ENCODE measurements at places on chromosomes 1 and 21.
A peak's percentile ranks its signal among the peaks of the same experiment; 100 is the strongest.

GRCh38 chr21:41786509-41786987 is 19.7 kb upstream of the RIPK4 start:
- no peak for DNase-seq

DNA sequence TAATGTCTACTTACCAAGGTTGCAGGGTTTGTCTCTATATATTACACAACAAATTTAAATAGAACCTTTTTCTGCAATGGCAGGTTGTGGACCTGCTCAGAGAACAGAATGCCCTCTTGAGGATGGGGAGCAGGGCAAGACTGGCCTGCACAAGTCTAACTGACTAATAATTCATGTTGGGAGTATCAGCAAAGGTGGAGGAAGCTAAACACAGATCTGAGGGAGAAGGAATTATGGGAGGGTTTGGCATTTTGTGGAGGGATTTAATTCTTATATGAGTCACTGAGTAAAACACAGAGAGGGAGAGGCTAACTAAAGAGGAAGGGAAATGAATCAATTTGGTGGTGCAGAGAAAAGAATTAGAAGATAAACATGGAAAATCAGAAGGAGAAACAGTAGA is 40.0 kb downstream of the CLDN17 start:
- DNase-seq: no peak

- no peak for DNase-seq
Observed at GRCh38 chr1:214719207-214719606, 116.2 kb downstream of the CENPF start.

- peak; percentile 82 for DNase-seq
Observed at GRCh38 chr1:151326619-151327222, 495 bp downstream of the PI4KB start.

GRCh38 chr1:3590139-3590763 is 21.1 kb downstream of the MEGF6 start:
- no peak for DNase-seq

- DNase-seq: no peak
Observed at GRCh38 chr1:187413405-187414169, 584.8 kb downstream of the PLA2G4A start.

GRCh38 chr1:30525971-30526651 is 197.3 kb downstream of the MATN1 start:
- no peak for DNase-seq

DNA sequence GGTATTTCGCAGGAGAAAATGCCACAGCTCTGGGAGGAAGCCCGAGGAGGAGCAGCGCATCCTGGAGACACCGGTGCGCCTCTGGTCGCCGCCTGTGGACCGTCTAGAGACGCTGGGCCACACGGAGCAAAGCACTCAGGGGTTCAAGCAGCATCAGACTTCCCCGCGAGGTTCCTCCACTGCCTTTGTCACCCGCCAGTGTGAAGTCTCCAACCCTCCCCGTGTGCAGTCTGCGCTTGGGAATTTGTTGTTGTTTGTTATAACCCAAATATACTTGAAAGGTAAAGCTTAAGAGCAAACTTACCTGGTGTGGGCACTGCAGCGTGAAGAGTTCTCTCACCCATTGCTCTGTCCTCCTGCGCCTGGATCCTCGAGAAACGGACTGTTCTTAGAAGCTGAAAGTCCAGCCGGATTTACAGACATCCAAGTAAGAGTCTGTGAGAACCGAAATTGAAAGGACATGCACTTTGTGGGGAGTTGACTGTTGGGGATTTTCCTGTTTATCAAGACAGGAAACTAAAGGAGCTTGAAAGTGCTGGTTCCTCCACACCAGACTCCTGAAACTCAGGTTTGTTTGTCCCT is at the start of gene GBP4:
Gene GBP4 (minus strand): TSS at position 452 of the 582 bp plus-strand sequence. CDS start 108 bp downstream, at position 344.
- DNase-seq: peak; percentile 38

DNA sequence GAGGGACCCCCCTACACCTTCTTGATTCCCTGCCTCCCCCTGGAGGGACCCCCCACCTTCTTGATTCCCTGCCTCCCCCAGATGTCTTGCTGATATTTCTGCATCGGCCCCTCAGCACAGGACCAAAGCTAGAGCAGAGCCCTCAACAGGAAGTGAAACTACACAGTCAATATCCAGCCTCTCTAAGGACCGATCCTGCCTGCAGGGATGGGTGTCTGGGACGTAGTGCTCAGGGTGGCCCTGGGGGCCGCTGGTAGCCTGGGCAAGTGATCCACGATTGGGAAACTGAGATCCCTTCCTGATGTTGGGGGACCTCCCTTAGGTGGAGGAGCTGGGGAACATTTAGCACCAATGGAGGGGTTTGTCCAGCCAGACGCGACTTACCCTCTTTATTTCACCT is 3.9 kb upstream of the LEFTY2 start:
- DNase-seq: peak; percentile 85

- DNase-seq: no peak
Observed at GRCh38 chr21:17435565-17436543, 77.0 kb upstream of the CXADR start.

- no peak for DNase-seq
Observed at GRCh38 chr1:67536957-67537666, 106.9 kb upstream of the SERBP1 start.

DNA sequence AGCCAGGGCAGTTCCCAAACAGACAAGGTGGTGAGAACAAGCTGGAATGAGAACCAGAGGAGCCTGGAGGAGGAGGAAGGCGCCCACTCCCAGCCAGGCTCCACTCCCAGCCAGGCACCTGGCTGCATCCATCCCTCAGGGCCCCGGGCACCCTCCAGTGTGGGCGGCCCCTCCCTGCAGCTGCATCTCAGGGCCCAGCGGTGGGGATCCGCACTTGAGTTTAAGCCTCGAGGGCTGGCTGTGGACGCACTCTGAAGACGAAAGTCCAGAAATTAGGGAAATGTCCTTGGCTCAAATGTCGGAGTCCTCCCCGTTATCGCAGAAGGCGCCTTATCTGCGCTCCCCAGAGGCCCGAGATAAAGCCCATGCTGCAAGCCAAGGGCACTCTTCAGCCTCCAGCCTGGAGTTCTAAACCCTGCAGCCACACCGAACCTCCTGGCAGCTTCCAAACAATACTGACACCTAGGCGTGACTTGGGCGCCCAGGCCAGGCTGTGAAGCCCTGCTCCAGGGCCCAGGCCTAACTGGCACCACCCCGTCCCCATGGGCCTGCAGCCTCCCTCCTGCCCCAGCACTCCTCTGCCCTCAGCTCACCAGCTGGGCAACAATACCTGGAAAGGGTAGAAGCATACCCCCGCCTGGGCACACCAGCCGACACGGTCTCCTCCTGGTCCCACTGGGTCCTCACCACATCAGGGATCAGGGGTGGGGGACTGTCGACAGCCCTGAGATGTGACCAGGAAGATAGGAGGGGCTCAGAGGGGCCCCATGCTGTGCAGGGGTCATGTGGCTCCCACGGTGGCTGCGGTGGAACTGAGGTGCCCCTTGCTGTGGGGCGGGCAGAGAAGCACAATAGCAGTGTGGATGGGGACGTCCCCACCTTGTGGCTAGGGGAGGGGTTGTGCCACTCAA is 184.8 kb upstream of the VAMP3 start:
- DNase-seq: no peak

DNA sequence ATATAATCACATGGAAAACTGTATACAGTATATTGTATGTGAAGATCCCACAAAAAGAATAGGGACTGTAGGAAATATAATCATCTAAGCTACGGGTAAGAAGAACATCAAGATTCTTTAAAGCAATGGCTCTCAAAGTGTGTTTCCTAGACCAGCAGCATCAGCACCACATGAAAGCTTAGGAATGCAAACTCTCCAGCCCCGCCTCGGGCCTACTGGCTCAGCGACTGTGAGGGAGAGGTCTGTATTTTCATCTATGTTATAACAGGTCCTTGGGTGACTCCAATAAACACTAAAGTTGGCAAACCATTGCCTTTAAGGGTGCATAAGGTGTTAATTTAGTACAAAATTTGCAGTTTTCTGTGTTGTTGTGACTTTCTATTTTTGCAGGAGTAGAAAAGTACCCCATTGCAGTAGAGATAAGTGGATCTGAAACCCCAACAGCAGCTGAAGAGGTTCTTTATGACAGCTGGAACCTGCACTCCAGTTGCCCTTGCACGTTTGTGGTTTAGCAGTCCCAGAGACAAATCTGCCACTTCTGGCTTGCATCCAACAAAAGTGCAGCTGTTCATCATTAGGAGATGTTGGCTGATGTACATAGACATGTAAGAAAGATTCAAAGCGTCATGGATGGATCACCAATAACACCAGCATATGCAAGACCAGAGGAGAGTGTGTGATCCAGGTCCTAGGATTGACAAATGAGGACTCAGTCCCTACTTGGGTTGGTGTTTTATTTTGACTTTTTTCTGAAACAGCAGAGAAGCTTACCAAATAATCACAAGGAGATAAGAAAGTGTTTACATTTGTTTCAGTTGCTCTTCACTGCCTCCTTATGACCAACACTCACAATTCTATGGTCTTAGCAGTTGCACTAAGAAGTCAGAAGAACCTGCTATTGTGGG is 15.9 kb upstream of the IFNAR1 start:
- no peak for DNase-seq

- DNase-seq: no peak
Observed at GRCh38 chr1:205343431-205344065, 13.2 kb downstream of the KLHDC8A start.

DNA sequence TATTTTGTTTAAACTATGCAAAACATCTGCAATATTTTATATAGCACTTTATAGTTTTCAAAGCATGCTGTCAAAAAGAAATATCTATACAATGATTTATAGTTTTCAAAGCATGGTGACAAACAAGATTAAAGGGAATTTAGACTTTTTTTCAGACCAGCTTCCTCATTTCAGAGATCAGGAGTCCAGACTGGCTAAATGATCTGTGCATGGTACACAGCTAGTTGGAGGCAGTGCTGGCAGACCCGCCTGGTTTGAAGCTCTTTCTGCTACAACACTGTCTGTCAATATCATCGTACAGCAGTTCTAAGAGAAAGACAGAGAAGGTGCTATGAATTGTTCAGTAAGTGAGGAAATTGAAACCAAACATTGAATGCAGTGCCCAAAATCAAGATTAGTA is 479.0 kb downstream of the PTBP2 start:
- no peak for DNase-seq

GRCh38 chr1:221643404-221644144 is 98.3 kb downstream of the DUSP10 start:
- DNase-seq: no peak

DNA sequence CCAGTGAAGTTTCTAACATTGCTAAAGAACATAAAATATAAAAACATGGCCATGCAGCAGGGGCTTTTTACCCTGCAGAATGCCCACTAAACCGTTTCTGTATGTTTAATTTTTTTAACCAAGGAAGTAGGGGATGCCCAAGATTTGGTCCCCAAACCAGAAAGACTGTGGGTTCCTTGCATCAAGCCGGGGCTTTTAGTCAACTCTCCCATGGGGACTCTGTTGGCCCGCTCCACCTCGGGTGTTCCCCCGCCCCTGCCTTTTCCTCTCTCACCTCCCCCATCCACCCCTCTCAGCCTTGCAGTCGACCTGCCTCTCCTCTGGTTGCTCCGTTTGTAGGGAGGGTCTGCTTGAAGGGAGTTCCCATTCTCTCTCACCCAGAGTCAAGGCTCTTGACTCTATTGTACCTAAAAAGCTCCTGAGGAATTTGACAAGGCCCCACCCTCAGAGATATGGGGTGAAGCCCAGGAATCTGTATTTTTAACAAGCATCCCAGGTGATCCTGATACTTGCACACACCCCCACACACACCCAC is 117.5 kb downstream of the TOMM20 start:
- DNase-seq: peak; percentile 53

GRCh38 chr1:153774780-153775457 is at the start of gene SLC27A3:
Gene SLC27A3, plus strand, starts transcription at chr1:153775407. Its CDS starts 91 bp downstream, at chr1:153775498.
- peak; percentile 59 for DNase-seq

GRCh38 chr1:42780176-42780575 is 4.6 kb upstream of the TMEM269 start:
- no peak for DNase-seq

DNA sequence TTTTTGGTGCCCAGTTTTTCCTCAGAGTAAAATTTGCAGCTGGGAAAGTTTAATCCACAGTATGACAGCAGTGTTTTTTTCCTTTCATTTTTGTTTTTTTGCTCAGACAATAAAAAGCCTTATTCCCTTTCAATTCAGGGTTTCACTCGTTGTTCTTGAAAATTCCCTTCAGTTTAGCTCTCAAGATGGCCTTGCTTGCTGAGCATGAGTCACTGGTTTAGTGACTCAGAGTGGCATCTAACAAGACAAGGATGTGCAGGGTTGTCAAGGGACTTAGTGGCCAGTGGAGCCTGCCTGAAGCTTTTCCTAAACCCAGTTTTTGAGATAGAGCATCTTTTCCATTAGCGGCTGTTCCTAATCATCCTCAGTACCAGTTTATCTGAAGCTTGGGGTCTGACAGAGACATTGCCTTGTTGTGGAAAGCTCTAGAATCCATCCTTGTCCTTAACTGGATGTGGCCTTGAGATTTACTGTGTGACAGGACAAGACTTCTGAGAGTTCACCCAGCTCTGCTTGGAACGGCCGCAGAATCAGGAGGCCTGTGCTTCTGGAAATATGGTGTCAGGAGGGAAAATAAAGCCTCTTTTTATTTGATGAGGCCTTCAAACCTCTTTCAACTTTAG is 48.4 kb upstream of the DNAJC6 start:
- no peak for DNase-seq

DNA sequence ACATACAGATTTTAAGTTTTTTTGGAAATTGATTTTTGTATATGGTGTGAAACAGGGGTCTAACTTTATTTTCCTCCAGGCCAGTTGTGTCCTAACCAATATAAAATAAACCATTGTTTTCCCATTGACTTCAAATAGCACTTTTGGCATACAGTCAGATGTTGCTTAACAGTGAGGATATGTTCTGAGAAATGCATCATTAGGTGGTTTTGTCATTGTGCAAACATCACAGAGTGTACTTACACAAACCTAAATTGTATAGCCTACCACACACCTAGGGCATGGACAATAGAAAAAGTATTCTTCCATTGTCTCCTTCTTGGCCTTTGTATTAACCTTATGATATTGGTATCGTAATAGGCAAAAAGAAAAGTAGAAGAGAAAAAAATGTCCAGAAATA is 37.4 kb upstream of the DISP1 start:
- DNase-seq: no peak

- DNase-seq: no peak
Observed at GRCh38 chr1:207918581-207918980, 7.7 kb upstream of the CD34 start.

DNA sequence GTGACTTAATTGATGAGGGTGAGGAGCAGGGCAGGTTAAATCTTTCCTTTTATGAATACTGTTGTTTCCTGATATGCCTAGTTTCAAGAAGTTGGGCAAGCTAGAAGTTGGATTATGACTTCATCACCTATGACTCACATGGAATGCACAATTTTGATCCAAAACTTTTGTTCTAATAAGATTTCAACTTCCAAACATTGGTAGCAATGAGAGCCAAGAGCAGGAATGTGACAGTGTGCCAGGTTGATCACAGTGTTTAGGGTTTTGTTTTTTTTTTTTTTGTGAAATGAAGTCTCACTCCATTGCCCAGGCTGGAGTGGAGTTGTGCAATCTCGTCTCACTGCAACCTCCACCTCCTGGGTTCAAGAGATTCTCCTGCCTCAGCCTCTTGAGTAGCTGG is 349.4 kb downstream of the DUSP10 start:
- no peak for DNase-seq

GRCh38 chr21:34965200-34966174 is 83.6 kb downstream of the RUNX1 start:
- no peak for DNase-seq
